ENCODE measurements at places on chromosomes 16 and 17.

GRCh38 chr16:53022374-53022773 is 30.3 kb downstream of the CHD9NB start:
- DNase-seq: no peak

- no peak for DNase-seq
Measured at GRCh38 chr17:39026980-39027451, 59.8 kb upstream of the FBXO47 start.

DNA sequence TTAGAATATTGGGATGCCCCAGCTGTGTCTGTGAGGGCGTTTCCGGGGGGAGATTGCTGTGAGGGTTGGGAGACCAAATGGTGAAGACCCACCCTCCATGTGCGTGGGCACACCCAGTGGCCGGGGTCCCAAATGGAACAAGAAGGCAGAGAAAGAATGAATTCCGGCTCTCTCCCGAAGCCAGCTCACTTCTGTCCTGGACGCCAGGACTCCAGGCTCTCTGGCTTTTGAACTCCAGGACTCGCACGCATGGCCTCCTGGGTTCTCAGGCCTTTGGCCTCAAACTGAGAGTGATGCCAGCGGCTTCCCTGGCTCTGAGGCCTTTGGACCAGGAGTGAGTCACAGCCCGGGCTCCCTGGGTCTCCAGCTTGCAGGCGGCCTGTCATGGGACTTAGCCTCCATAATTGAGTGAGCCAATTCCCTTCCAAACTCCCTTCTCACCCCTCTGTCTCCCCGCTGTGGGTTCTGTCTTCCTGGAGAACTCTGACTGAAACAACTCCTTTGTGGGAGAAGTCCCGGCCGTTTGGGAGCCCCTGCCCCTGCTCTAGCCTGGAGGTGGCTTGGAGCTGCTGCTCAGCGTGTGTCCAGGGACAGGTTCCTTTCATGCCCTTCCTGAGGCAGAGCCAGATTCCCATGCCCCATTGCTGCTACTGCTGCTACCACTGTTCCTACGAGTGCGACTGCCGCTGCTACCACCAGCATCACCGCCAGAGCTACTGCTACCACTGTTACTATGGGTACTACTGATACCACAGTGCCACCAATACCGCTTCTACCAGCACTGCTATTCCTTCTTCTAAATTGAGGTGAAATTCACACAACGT is 49.8 kb upstream of the CBX4 start:
- DNase-seq: no peak

DNA sequence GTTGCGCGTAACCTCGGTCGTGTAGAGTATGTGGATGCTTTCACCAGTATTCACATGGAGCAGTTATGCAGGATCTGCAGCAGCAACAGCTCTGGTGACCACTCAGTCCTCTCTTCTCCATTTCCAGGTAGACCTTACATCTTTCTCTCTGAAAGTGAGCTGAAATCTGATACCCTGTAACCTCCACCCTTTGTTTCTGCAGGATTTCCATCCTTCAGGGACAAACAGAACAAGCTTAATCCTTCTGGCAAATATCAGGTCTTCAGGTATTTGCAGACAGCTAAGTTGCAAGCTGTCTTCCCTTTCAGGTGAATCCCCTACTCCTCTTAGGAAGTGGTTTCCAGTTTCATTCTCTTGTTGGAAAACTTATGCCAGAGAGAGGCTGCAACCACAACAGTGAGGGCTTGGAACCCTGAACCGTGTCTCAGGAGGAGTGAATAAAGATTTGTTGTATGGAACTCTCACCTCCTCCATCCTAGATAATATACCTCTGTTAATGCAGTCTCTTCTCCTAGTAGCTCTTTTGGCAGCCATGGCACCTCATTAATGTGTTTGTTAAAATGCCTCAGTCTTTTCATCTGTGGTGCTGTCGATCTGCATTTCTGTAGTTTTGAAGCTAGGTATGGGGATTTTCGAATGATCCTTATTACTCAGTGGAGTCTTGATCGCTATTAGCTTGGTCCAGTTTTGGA is 172.5 kb downstream of the PRKCA start:
- DNase-seq: no peak

DNA sequence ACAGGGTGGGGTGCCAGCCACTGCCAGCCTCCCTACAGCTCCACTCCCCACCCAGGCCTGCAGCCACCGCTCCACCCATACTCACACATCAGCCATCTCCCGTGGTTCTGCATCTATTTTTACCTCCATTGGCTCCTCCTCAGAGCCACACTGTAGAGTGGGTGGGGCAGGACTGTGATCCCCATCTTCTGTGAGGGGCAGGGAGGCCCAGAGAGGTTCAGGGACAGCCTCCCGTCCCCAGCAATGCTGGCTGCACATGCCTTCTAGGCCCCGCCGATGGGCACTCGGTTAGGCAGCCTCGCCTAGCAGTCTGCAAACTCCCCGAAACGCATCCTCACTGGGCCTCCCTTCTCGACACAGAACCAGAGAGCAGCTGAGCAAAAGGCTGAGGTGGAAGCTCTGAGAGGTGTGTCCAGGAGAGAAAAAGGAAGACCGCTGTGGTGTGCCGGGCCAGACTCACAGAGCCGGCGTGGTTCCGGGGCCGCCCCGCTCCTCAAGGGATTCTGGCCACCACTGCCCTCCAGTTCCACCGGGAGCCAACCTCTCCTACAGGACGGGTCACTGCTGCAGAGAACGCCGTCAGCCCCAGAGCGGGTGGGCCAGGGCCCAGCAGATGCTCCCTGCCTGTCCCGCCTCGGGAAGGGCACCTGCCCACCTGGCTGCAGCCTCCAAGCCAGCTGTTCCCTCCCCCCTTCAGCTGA is 71.9 kb downstream of the ABR start:
- peak; percentile 7 for DNase-seq

DNA sequence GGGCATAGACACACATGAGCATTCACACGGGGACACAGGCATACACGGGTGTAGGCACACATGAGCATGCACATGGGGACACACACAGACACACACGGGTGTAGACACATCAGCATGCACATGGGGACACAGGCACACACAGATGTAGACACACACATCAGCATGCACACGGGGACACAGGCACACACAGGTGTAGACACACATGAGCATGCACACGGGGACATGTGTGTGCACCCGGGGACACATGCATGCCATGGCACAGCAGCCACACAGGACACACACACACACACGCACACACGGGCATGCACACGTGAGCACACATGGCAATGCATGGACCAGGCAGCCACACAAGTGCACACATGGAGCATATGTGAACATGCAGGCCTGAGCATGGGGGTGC is 5.2 kb upstream of the DCXR start:
- DNase-seq: no peak

GRCh38 chr16:2856061-2856670 is 1.8 kb downstream of the PRSS22 start:
- no peak for DNase-seq

GRCh38 chr17:55607731-55608341 is 96.6 kb upstream of the SMIM36 start:
- DNase-seq: no peak

GRCh38 chr17:13490906-13491482 is 110.7 kb downstream of the HS3ST3A1 start:
- DNase-seq: no peak

DNA sequence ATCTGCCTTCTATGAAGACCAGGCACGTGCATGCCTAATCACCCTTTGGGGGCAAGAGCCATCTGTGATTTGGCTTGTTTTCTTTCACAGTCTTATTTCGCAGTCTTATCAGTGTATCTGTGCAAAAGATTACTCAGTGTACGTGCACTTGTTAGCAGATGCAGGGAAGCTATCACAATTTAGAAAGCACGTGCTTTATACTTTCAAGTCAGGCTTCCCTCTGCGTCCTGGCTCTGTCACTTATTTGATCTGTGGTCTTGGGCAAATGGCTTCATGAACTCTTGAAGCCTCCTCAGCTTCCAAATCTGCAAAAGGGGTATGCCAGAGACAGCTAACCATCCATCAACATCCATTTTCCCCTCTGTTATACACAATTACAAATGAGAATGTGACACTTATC is 246.4 kb downstream of the XYLT1 start:
- no peak for DNase-seq

DNA sequence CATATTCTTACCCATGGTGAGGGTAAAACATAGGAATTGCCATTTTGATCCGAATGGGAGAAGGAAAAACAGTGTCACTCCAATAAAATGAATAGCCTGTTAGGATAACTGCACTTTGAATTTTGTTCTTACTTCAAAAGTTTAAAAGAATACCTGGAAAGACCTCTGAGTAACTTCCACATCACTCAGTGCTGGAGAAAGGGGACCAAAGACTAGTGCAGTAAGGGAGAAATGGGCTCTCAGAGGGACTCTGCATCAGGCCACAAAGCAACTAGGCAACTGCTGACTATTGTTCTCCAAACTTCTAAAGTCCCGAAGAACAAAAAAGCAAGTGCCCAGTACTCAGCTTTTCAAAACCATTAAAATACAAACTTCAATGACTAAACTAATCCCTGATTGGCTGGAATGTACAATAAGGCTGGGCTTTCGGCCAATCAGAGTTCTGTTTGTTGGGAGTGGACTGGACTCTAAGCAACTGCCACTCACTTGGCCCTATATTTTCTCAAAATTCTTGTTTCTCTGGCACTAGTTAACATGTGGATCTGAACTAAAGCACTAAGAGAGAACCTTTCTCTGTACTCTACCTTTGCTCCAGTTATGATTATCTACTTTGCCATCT is 6.2 kb downstream of the DNAJC7 start:
- DNase-seq: no peak

DNA sequence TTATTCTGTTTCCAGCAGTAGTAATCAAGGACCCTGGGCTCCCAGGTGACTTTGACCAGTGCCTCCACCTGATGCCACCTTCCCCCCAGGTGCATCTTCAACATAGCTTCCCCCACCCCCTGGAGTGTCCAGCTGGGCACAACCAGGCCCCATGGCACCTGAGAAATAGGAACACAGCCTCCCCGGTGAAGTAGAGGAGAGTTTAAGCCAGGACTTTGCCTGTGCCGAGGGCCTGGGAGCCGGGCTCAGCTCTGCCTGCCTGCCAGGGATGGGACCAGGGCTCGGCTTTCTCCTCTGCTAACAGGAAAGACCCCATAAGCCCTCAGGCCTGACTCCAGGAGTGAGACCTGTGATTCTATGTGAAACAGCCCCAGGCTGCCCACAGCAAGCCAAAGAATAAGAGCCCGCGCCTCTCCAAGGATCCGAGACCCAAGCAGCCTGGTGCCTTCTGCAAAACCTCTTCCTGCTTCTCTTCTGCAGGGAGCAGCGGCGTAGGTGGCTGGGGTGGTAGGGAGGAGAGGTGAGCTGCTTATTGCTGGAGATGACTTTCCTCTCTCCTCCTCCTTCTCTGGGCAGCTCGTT is 16.4 kb upstream of the RBFOX3 start:
- no peak for DNase-seq
